Stimulated activated CD8-positive, alpha-beta memory T cell treated with anti-CD3 and anti-CD28 coated beads, Interleukin-15, amount 100 ng/mL, for 24 hours (primary cell): ENCODE measurements at places on chromosomes 16 and 17.

GRCh38 chr17:79997011-79997660 is 38.5 kb downstream of the TBC1D16 start:
- DNase-seq, result no peak

GRCh38 chr16:4351880-4352279 is 759 bp upstream of the PAM16 start:
- no peak for DNase-seq

GRCh38 chr17:40121181-40122135 is at the start of gene MSL1:
Gene MSL1 (plus strand): TSS chr17:40121971. CDS start chr17:40122613, 642 bp downstream.
- DNase-seq, result peak; percentile 71

- peak; percentile 63 for DNase-seq
Measured at GRCh38 chr17:7436556-7437368, 1.5 kb downstream of the TMEM102 start.

GRCh38 chr17:82959242-82959930 is 119.6 kb upstream of the ZNF750 start:
- DNase-seq, result no peak

GRCh38 chr17:29049541-29050145 is 6.7 kb downstream of the PIPOX start:
- no peak for DNase-seq

- DNase-seq, result peak; percentile 8
Measured at GRCh38 chr16:84013787-84014569, 28.6 kb downstream of the SLC38A8 start.

- peak; percentile 44 for DNase-seq
Measured at GRCh38 chr17:48671697-48672171, 45.6 kb upstream of the HOXB9 start.

GRCh38 chr16:61813339-61813738 is 222.9 kb downstream of the CDH8 start:
- DNase-seq, result no peak
